T-helper 1 cell (primary cell): ENCODE measurements at places on chromosomes 3 and 15.

DNA sequence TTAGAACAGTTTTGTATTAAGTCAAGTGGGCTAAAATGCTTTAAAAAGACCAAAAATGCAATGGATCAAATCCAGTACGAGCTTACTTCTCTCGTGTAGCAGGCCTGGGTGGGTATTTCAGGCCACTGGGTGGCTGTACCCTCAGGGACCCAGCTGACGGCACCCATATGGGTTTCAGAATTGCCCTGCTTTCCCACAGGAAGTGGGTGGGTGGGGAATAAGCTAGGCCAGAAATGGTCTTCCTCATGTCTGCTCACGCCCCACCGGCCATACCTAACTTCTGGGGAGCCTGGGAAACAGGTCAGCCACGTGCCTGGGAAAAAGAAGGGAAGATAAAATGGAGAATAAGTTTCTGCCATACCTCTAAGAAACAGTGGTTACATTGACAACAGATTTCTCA is 20.3 kb downstream of the GPR160 start:
- DNase-seq = no peak

DNA sequence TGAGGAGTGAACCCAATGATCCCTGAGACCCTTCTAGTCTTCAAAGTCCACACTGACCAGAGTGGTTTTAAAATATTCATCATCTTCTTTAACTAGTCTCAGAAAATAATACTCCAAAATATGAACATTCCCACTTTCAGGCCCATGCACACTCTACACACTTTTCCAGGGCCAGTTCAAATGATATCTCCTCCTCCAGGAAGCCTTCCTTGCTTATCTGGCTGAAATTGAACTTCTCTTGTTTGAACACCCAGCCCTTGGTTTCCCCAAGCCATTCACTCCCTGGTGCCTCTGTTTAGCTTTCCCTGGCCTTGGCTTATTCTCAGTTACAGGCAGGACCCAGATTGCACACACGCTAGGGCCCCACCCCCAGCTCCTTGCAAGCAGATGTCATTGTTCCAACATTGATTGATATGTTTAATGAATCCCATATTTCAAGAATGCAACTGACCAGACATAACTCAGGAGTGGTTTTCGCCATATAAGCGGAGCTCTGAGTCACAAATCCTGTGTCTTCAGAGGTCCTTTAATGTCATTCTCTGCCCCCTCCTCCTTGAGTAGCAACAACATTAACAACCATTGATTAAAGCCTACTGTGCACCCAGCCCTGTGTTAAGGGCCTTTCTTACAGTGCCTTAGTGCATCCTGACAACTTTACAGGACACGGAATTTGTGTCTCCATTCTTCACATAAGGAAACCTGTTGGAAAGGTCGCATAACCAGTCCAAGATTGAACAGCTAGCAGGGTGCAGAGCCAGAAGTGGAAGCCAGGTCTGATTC is 2.1 kb downstream of the ITGA11 start:
- no peak for DNase-seq

GRCh38 chr3:77563012-77563411 is 523.1 kb downstream of the ROBO2 start:
- no peak for DNase-seq

- no peak for DNase-seq
Observed at GRCh38 chr3:42501321-42501680, 1.1 kb upstream of the VIPR1 start.

- no peak for DNase-seq
Observed at GRCh38 chr3:160398820-160399124, 253 bp downstream of the IFT80 start.
